ENCODE measurements at places on chromosomes 2 and 18.
A peak's percentile ranks its signal among the peaks of the same experiment; 100 is the strongest.

DNA sequence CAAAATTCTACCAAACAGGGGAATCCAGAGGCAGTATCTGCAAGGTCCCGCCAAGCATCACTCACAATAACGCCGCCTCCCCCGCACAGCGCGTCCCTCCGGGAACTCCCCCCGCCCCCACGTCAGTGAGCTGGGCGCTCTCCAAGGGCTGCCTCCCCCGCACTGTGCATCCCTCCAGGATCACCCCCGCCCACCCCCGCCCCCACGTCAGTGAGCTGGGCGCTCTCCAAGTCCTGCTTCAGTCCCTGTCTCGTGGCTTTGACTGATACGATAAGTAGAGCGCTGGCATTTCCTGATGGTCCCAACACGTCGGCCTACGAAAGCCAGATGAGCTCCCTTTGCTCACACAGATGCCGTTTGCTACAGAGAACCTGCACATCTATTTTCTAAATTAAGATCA lies 130.7 kb upstream of the TPO start:
- no peaks in the 10 kb centered on the region for H3K27me3 ChIP-seq
- DNase-seq: no peak
- H3K4me3 ChIP-seq: no peak overlapping the region
- H3K27ac ChIP-seq: no peak overlapping the region

GRCh38 chr2:165055082-165055851 lies 99.9 kb upstream of the SLC38A11 start:
- H3K4me1 ChIP-seq: peaks cover 18% of the 10 kb centered on the region
- H3K27ac ChIP-seq: peak overlapping the region; percentile 10
- H3K36me3 ChIP-seq: no peaks in the 10 kb centered on the region
- DNase-seq: no peak

GRCh38 chr2:7672027-7672684 lies 754.9 kb downstream of the RNF144A start:
- H3K4me3 ChIP-seq: no peak overlapping the region
- no peak overlapping the region for H3K27ac ChIP-seq
- peaks cover 6% of the 10 kb centered on the region for H3K27me3 ChIP-seq
- H3K4me1 ChIP-seq: peaks cover 5% of the 10 kb centered on the region
- H3K36me3 ChIP-seq: no peaks in the 10 kb centered on the region

- no peak overlapping the region for H3K4me3 ChIP-seq
- H3K27me3 ChIP-seq: no peaks in the 10 kb centered on the region
- DNase-seq: no peak
- H3K27ac ChIP-seq: no peak overlapping the region
Observed at GRCh38 chr2:221758076-221758475, 186.0 kb upstream of the EPHA4 start.

GRCh38 chr2:233519787-233520611 lies 46.6 kb downstream of the USP40 start:
- no peaks in the 10 kb centered on the region for H3K4me1 ChIP-seq
- no peak overlapping the region for H3K4me3 ChIP-seq
- no peak overlapping the region for H3K27ac ChIP-seq
- peaks cover 24% of the 10 kb centered on the region for H3K36me3 ChIP-seq
- no peak for DNase-seq

DNA sequence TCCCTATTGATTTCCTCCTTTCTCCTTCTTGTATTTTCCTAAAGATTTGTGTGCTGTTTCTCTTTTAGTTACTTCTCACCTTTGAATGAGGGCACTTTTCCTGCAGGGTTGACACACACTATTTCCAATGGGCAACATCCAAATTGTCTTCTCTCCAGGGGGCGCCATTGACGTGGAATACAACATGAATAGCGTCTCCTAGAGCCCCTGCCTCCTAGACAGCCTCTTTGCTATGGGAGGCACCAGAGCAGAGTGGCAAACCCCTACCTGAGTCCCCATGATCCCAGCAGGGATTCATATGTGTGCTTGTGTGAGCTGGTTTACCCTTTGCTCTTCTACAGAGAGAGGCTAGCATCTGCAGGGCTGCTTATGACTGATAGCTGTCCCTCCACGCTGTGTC lies 61.3 kb upstream of the ITSN2 start:
- DNase-seq: no peak
- H3K27me3 ChIP-seq: no peaks in the 10 kb centered on the region
- no peaks in the 10 kb centered on the region for H3K36me3 ChIP-seq
- H3K4me3 ChIP-seq: no peak overlapping the region
- no peak overlapping the region for H3K27ac ChIP-seq
- no peaks in the 10 kb centered on the region for H3K4me1 ChIP-seq

- no peak overlapping the region for H3K27ac ChIP-seq
- H3K4me3 ChIP-seq: no peak overlapping the region
- peaks cover 12% of the 10 kb centered on the region for H3K4me1 ChIP-seq
- DNase-seq: no peak
Observed at GRCh38 chr2:99827296-99827999, 314.9 kb downstream of the AFF3 start.

GRCh38 chr2:239201531-239201876 lies 199.3 kb downstream of the HDAC4 start:
- no peaks in the 10 kb centered on the region for H3K27me3 ChIP-seq
- peak overlapping the region; percentile 26 for H3K27ac ChIP-seq
- peaks cover 19% of the 10 kb centered on the region for H3K4me1 ChIP-seq

- no peak overlapping the region for H3K4me3 ChIP-seq
- H3K4me1 ChIP-seq: peaks cover 14% of the 10 kb centered on the region
- peaks cover 10% of the 10 kb centered on the region for H3K36me3 ChIP-seq
- no peak overlapping the region for H3K27ac ChIP-seq
Observed at GRCh38 chr2:188449561-188449960, 157.9 kb downstream of the GULP1 start.

DNA sequence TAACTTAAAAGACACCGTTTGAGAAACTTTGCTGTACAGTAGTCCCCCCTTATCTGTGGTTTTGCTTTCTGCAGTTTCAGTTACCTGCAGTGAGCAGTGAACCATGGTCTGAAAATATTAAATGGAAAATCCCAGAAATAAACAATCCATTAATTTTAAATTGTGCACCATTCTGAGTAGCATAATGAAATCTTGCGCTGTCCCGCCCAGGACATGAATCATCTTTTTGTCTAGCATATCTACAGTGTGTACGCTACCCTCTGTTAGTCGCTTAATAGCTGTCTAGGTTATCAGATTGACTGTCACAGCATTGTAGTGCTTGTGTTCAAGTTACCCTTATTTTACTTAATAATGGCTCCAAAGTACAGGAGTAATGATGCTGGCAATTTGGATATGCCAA lies 6.1 kb downstream of the ARPC2 start:
- H3K36me3 ChIP-seq: peaks cover 24% of the 10 kb centered on the region
- peak overlapping the region; percentile 80 for H3K27ac ChIP-seq
- no peaks in the 10 kb centered on the region for H3K27me3 ChIP-seq
- peak overlapping the region; percentile 36 for H3K4me3 ChIP-seq
- peaks cover 44% of the 10 kb centered on the region for H3K4me1 ChIP-seq

GRCh38 chr2:3101016-3101942 lies 276.3 kb downstream of the EIPR1 start:
- peaks cover 39% of the 10 kb centered on the region for H3K4me1 ChIP-seq
- H3K27ac ChIP-seq: peak overlapping the region; percentile 33
- peak overlapping the region; percentile 56 for H3K4me3 ChIP-seq
- no peak for DNase-seq
- no peaks in the 10 kb centered on the region for H3K36me3 ChIP-seq

DNA sequence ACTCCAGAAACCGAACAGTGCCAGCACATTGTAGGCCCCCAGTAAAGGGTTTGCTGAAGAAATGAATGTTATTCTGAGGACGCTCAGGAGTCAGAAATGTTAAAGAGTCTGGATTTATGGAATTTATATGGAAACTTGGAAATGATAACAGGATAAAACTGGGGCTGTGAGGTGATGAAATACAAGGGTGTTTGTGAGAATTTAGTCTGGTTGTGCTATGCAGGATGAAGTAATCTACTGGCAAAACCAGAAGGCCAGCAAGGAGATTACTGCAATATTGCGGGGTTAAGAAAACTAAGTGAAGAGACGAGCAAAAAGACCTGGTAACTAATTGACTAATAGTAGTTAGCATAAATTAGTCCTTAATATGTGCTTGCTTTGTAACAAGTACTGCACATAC lies 467.8 kb downstream of the ZEB2 start:
- DNase-seq: no peak
- H3K27ac ChIP-seq: no peak overlapping the region
- no peaks in the 10 kb centered on the region for H3K36me3 ChIP-seq
- H3K27me3 ChIP-seq: no peaks in the 10 kb centered on the region
- no peak overlapping the region for H3K4me3 ChIP-seq

- peaks cover 34% of the 10 kb centered on the region for H3K36me3 ChIP-seq
- H3K27ac ChIP-seq: peak overlapping the region; percentile 90
- peak overlapping the region; percentile 95 for H3K4me3 ChIP-seq
Observed at GRCh38 chr18:26545335-26546123, 2.8 kb downstream of the KCTD1 start.

- no peaks in the 10 kb centered on the region for H3K27me3 ChIP-seq
- no peak for DNase-seq
- H3K27ac ChIP-seq: no peak overlapping the region
Observed at GRCh38 chr18:68262690-68263294, 452.1 kb downstream of the TMX3 start.

DNA sequence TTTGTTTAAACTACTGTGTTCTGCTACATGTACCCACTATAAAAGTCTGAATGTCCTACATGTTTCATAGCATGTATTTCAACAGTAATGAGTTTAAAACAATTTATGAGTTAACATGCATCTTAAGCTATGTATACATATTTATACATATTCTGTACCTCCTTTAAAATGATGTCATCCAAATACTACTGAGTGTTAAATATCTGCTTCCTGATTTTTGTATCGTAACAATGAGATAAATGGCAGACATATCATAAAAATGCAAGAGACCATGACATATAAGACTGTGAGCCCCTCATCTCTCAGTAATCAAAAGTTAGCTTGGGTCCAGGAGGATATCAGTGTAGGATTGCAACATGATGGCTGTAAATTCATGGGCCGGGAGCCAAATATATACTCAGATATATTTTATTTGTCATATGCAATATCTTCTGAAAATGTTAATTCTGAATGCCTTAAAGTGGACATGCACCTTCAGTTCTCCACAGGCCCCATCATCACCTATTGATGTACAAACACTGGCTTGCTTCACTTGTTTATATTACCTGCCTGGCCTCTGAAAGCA lies 3.6 kb downstream of the COL5A2 start:
- H3K27me3 ChIP-seq: no peaks in the 10 kb centered on the region
- peak overlapping the region; percentile 73 for H3K4me3 ChIP-seq
- no peaks in the 10 kb centered on the region for H3K36me3 ChIP-seq
- H3K27ac ChIP-seq: no peak overlapping the region

GRCh38 chr2:65077898-65078297 lies 21.7 kb downstream of the CEP68 start:
- no peaks in the 10 kb centered on the region for H3K27me3 ChIP-seq
- peak overlapping the region; percentile 52 for H3K27ac ChIP-seq
- peaks cover 23% of the 10 kb centered on the region for H3K36me3 ChIP-seq

- no peak for DNase-seq
- no peak overlapping the region for H3K4me3 ChIP-seq
- no peaks in the 10 kb centered on the region for H3K4me1 ChIP-seq
- H3K27ac ChIP-seq: no peak overlapping the region
- H3K27me3 ChIP-seq: no peaks in the 10 kb centered on the region
Observed at GRCh38 chr2:231383416-231384108, 11.9 kb upstream of the B3GNT7 start.

- no peaks in the 10 kb centered on the region for H3K27me3 ChIP-seq
- H3K36me3 ChIP-seq: no peaks in the 10 kb centered on the region
- no peak for DNase-seq
- H3K4me1 ChIP-seq: peaks cover 27% of the 10 kb centered on the region
Observed at GRCh38 chr2:65057391-65058052, 1.3 kb downstream of the CEP68 start.

GRCh38 chr18:3839581-3839981 lies 389.6 kb downstream of the TGIF1 start:
- H3K4me3 ChIP-seq: no peak overlapping the region
- no peaks in the 10 kb centered on the region for H3K4me1 ChIP-seq
- H3K27ac ChIP-seq: no peak overlapping the region

- no peaks in the 10 kb centered on the region for H3K27me3 ChIP-seq
- no peak overlapping the region for H3K27ac ChIP-seq
- DNase-seq: no peak
- H3K4me3 ChIP-seq: no peak overlapping the region
- no peaks in the 10 kb centered on the region for H3K36me3 ChIP-seq
Observed at GRCh38 chr2:9053534-9053931, 50.0 kb upstream of the MBOAT2 start.

GRCh38 chr2:231228974-231229529 lies 30.6 kb downstream of the ARMC9 start:
- H3K36me3 ChIP-seq: no peaks in the 10 kb centered on the region
- no peak overlapping the region for H3K4me3 ChIP-seq
- peaks cover 4% of the 10 kb centered on the region for H3K4me1 ChIP-seq
- peak overlapping the region; percentile 17 for H3K27ac ChIP-seq

DNA sequence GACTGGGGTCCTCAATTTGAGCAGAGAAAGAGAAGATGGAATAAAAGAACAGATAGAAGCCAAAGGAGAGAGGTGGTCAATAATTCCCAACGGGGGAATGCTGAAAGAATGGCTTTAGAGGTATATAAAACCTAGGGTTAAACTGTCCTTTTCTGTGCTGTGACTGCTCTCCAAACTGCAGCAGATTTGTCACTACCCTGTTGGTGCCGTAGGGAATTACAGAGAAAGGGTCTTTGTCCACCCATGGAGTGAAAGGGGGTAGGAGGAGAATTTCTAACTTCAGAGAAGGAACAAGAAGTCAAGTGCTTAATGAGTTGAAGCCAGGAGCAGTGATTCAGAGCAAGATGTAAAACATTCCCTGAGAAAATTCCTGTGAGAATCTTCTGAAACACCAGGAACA lies 486.5 kb downstream of the NUP35 start:
- H3K27me3 ChIP-seq: no peaks in the 10 kb centered on the region
- no peaks in the 10 kb centered on the region for H3K36me3 ChIP-seq
- DNase-seq: no peak
- no peaks in the 10 kb centered on the region for H3K4me1 ChIP-seq

GRCh38 chr18:51862051-51862715 lies 477.8 kb upstream of the DCC start:
- H3K27me3 ChIP-seq: no peaks in the 10 kb centered on the region
- H3K4me1 ChIP-seq: no peaks in the 10 kb centered on the region
- H3K36me3 ChIP-seq: no peaks in the 10 kb centered on the region
- no peak overlapping the region for H3K4me3 ChIP-seq
- DNase-seq: no peak

GRCh38 chr2:127706215-127706990 lies 5.1 kb downstream of the SFT2D3 start:
- peaks cover 17% of the 10 kb centered on the region for H3K4me1 ChIP-seq
- H3K36me3 ChIP-seq: peaks cover 27% of the 10 kb centered on the region
- no peak for DNase-seq
- no peaks in the 10 kb centered on the region for H3K27me3 ChIP-seq
- H3K27ac ChIP-seq: no peak overlapping the region

- peak overlapping the region; percentile 45 for H3K4me3 ChIP-seq
Observed at GRCh38 chr2:241224018-241224850, 35.8 kb downstream of the ANO7 start.

- DNase-seq: no peak
- H3K36me3 ChIP-seq: peaks cover 3% of the 10 kb centered on the region
- H3K27me3 ChIP-seq: no peaks in the 10 kb centered on the region
- no peak overlapping the region for H3K4me3 ChIP-seq
Observed at GRCh38 chr18:11268153-11268552, 118.8 kb upstream of the PIEZO2 start.

- H3K27me3 ChIP-seq: no peaks in the 10 kb centered on the region
- no peak for DNase-seq
- H3K4me3 ChIP-seq: no peak overlapping the region
- H3K36me3 ChIP-seq: peaks cover 7% of the 10 kb centered on the region
- peaks cover 4% of the 10 kb centered on the region for H3K4me1 ChIP-seq
- H3K27ac ChIP-seq: no peak overlapping the region
Observed at GRCh38 chr2:84999553-84999955, 28.6 kb downstream of the KCMF1 start.

GRCh38 chr2:106137731-106138521 lies 56.2 kb downstream of the UXS1 start:
- H3K4me1 ChIP-seq: peaks cover 36% of the 10 kb centered on the region
- peaks cover 32% of the 10 kb centered on the region for H3K36me3 ChIP-seq
- H3K27ac ChIP-seq: no peak overlapping the region
- no peak for DNase-seq
